ENCODE measurements at places on chromosomes 5 and 9. TPM values are rescaled to one million over a fixed set of nuclear protein-coding genes. Genes with fewer than 3 reads are reported as not detected.

- DNase-seq = no peak
These were observed 161.0 kb upstream of the TUT7 start for GRCh38 chr9:86515221-86515620.

- no peak for DNase-seq
These were observed 188.0 kb downstream of the HCN1 start for GRCh38 chr5:45508135-45508534.

DNA sequence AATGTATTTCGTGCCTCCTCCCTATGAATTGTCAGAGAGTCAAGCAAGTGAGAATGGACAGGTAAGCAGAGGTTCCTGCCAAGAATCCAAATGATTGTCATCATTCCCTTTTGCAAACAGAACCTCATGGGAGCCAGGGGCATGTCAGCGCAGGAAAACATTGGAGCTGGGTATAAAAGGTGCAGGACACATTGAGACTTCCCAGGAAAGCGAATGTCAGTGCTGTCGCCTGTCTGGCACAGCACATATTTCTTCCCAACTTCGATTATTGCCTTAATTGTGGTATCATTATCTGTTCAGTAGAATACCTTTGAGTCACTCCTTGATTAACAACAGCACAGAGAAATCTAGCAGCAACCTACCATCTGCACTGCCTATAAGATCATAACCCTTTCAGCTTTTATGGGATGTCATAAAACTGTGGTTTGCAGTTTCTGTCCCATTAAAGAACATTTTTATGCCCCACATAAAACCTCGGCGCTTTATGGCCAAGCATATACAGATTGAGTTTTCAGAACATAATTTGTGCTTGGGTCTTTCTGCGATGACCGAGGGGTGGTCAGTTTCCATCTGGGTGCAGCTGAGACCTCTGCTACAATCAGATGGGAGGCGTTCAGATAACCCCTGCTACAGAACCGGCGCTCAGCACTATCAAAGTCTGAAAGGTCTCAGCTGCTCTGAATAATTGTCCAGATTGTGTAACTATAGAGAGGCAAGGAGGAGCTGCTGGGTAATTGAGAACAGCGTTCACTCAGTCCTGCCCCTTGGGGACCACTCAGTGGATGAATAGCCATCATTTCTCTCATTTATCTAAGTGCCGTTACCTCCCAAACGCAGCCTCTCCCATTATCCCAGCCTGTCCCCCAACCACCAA, 30.9 kb upstream of the WWC1 start:
- DNase-seq = no peak

DNA sequence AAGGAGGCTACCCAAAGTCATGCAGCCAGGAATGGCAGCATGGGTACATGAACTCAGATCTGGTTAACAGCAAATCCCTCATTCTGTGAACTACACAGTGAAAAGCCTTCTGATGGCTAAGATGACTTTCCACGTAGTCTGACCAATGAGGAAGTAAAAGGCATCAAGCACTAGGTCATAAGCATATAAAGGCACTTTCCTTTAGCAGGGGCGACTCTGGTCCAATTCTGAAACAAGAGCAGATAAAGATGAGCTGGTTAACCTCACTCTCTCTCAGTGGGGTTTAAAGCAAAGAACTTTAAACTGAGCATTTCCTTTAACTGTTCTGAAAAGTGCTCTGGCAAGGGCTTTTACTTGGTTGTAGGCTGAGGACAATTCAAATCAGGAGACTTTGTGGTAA, 21.1 kb downstream of the PSMB7 start:
- no peak for DNase-seq

DNA sequence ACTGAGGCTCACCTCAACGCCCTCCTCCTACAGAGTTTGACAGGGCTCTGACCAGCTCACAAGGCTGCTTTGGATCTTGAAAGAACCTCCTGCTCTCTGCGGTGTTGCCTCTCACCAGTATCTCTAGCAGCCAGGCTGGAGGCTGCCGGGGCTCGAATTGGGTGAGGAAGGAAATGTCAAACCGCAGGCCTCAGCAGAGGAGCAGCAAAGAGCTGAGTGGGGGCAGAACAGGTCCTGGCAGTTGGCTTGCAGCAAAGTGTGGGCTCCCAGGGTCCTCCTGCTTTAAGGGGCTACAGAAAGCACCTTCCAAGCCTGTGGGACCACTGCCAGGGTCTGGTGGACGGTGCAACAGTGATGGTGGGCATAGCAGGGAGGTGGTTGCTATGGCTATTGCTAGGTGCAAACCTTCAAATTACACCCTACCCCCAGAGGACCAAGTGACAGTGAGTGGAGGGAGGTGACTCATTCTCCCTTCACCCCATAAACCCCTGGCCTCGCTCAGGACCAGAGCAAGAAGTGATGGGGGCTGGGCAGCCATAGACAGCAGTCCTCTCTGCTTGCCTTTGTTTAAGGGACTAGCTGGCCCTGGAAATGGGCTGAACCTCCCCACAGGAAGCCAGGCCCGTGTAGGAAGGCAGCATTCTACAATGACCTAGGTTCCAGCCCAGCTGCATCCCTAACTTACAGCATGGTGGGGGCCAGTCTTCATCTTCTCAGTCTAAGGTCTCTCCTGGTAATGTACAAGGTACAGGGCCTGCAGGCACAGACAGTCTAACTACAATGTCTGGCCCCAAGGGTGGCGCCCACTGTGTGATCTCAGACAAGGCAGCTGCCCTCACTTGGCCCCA, 18.7 kb downstream of the LCP2 start:
- no peak for DNase-seq

The ZMYND19 gene
- total RNA-seq = 5.0 TPM

The ANXA6 gene
- total RNA-seq = 165 TPM

DNA sequence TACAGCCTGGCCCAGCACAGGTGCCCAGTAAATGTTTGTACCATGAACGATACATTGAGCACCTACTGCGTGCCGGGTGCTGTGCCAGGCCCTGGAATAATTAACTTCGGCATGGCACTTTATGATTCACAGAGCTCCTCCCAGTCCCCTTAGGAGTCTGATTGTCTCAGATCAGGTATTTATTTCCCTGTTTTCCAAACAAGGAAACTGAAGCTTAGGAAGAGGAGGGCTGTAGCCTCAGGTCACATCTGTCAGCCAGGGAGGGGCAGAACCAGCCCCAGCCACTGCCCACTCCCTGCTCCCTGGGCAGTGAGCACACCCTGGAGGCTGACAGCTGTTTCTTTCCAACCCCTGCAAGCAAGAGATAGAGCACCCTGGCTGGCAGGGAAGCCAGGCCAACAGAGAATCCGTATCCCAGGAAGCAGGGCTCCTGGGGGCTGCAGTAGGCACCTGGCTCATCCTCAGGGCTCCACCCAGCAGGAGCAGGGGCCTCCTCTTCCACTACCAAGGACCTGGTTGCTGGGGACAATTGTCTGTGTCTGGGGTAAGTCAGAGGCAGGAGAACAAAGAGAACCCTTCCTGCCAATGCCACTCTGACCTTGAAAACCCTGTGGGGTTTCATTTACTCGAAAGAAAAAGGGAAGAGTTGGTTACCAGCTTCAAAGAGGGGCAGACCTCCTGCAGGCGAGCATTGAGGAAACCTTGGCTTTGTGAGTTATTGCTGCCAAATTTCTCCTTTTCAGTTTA, 69.0 kb downstream of the DAB2IP start:
- DNase-seq = no peak

- no peak for DNase-seq
These were observed 108.9 kb upstream of the LHFPL2 start for GRCh38 chr5:78757269-78758053.

GRCh38 chr9:70563431-70564204, 149.2 kb upstream of the KLF9 start:
- DNase-seq = no peak

Data from right atrium auricular region (tissue), 2 donors.